ENCODE measurements at places on chromosomes 16 and 17. TPM values are rescaled to one million over a fixed set of nuclear protein-coding genes. Genes with fewer than 3 reads are reported as not detected.

MMP2 gene
- 1,244 TPM for total RNA-seq

METTL9 gene
- 390 TPM for total RNA-seq

CPD gene
- total RNA-seq = 92.9 TPM

TBC1D3C gene
- total RNA-seq = not detected

CBX2 gene
- total RNA-seq = 0.63 TPM

PIRT gene
- not detected for total RNA-seq

ALOX12 gene
- total RNA-seq = not detected

SLC16A6 gene
- total RNA-seq = 0.09 TPM

CACNG3 gene
- total RNA-seq = not detected

ACAP1 gene
- total RNA-seq = not detected

CA7 gene
- total RNA-seq = not detected

NPIPA1 gene
- 52.7 TPM for total RNA-seq

RUNDC3A gene
- not detected for total RNA-seq

PPY gene
- total RNA-seq = not detected

UMOD gene
- not detected for total RNA-seq

SBK1 gene
- total RNA-seq = not detected

All from fibroblast of the aortic adventitia (primary cell).